Smooth muscle cell of bladder (primary cell): ENCODE measurements at places on chromosomes 2 and 18. TPM values are rescaled to one million over a fixed set of nuclear protein-coding genes. Genes with fewer than 3 reads are reported as not detected.

Gene RESP18
- total RNA-seq: not detected in 2 replicates

Gene SEMA4C
- total RNA-seq: 18.3 and 22.1 TPM in 2 replicates

Gene ZCCHC2
- 3.0 and 8.2 TPM in 2 replicates for total RNA-seq

Gene COX7A2L
- total RNA-seq: 213 and 219 TPM in 2 replicates

Gene CEBPZ
- total RNA-seq: 40.1 and 56.1 TPM in 2 replicates

Gene RASGRP3
- total RNA-seq: 0.71 and 1.2 TPM in 2 replicates

Gene B3GNT7
- total RNA-seq: under 0.01 and 0.18 TPM in 2 replicates

Gene TRIM43
- total RNA-seq: not detected in 2 replicates

Gene KLHL14
- total RNA-seq: not detected in 2 replicates

Gene TLX2
- not detected in 2 replicates for total RNA-seq
